ENCODE measurements at places on chromosomes 11 and 22. TPM values are rescaled to one million over a fixed set of nuclear protein-coding genes. Genes with fewer than 3 reads are reported as not detected.

DNA sequence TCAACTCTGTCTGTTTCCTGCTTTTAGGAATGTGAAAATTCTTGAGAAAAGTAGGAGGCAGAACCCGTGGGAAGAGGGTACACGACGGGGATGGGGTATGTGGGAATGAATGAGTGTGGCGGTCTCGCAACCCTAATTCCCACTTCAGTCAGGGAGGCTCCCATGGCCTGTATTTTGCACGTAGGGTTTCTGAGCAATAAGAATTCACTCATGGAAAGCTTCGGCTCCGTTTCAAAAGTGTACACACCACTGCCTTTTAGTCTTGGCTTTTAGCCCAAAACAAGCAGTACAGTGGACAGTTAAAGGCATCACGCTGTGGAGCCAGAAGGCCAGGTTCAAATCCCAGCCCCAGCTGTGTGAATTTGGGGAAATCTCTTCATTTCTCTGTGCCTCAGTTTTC lies 116.7 kb downstream of the MN1 start:
- no peak for DNase-seq

PLEKHB1 gene
- 7.3 TPM for total RNA-seq

UPK2 gene
- not detected for total RNA-seq

- no peak for DNase-seq
These were observed at the start of gene SOX6 for GRCh38 chr11:16356057-16356760. SOX6 (minus strand) TSS chr11:16356546; CDS start chr11:16341248, 15,298 bp downstream.

CDC42EP1 gene
- total RNA-seq: 104 TPM

- DNase-seq: no peak
These were observed 13.4 kb downstream of the NEAT1 start for GRCh38 chr11:65435981-65436411.

GRCh38 chr11:63883791-63884190 lies 33.2 kb downstream of the RCOR2 start:
- DNase-seq: no peak

DNA sequence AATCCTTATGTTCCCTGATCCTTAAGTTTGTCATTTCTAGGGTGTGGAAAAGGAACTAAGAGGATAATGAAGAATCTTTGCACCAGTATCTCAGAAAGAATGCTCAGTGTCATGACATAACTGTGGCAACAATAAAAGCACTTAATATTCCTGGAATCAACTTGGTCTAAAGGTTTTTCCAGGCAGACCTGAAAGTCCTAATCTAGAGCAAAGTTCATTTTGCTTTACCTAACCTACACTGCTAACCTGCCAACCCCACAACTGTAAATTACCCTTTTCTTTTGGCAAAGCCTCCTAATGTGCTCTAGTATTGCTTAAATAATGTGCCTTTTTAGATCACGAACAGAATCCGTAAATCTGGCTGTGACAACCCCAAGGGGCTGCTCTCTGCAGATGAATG lies 82.5 kb downstream of the AMBRA1 start:
- DNase-seq: no peak

DNA sequence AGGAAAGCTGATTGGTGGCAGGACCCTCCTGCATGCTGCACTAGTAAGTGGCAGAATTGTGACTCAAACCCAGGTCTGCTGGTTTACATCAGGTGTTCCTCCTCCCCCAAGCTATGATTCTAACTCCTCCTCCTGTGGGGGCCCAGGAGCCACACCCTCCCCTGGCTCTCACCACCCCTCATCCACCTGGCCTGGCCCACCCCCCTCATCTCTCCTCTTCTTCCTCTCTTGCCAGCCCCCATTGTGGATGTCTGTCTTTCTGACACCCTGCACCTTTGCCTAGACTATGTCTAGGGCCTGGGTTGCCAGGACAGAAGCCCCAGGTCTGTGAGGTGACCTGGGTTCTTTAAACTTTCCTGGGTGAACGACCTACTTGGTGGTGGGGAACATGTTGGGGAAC lies 59.9 kb downstream of the GRIK4 start:
- no peak for DNase-seq

BRMS1 gene
- total RNA-seq: 35.0 TPM

DNA sequence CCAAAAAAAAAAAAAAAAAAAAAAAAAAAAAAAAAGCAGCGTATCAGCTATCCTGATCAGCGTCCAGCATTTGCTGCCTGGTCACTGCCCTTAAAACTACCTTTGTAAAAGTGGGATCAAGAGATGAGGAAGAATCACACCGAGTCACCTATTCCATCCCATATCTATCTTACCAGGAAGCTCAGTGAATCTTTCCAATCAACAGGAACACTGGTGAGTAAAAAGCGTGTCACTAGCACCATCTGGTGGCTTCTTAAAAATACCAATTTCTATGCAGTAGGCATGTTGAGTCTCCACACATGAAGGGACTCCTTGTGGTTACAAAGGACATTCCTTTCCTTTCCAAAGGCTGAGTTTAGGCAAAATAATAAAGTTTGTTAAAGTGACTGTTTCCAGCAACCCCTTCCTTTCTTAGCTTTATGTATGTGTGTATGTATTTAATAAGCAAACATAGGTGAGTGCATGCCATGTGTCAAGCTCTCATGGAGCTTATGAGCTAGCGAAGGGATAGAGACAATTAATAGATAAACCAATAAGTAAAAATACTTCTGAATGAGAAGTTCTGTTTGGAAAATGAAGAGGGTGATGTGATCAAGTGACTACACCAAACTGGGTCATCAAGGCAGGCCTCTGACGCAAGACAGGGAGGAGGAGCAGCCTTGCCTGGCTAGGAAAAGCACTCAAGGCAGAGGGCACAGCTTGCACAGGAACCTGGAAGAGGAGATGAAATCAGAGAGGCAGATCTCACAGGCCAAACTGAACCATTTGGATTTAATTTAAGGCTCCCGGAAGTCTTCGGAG lies 13.9 kb upstream of the TP53AIP1 start:
- DNase-seq: no peak

MAP6 gene
- total RNA-seq: 16.4 TPM

ALDH3B1 gene
- total RNA-seq: 17.6 TPM

RAB39A gene
- total RNA-seq: 1.2 TPM

GRCh38 chr11:119091178-119091577 lies 6.5 kb downstream of the HMBS start:
- DNase-seq: no peak

DNA sequence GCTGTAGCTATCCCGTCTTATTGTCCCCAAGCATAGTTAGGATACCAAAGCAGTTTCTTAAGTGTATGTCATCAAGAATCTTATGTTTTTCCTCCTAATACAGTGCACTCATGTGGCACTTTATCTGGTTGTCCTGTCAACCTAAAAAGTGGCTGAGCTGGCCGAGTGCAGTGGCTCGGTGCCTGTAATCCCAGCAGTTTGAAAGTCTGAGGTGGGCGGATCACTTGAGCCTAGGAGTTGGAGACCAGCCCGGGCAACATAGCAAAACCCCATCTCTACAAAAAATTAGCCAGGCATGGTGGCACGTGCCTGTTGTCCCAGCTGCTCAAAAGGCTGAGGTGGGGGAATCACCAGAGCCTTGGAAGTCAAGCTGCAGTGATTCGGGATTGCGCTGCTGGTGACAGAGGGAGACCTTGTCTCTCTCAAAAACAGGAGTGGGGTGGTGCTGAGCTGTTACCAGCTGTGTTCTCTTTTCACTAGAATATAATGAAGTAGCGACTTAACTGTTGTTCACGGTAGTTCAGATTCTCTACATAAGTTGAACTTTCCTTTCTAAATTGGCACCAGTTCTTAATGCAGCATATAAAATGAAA lies 48.1 kb downstream of the EP300 start:
- no peak for DNase-seq

DNA sequence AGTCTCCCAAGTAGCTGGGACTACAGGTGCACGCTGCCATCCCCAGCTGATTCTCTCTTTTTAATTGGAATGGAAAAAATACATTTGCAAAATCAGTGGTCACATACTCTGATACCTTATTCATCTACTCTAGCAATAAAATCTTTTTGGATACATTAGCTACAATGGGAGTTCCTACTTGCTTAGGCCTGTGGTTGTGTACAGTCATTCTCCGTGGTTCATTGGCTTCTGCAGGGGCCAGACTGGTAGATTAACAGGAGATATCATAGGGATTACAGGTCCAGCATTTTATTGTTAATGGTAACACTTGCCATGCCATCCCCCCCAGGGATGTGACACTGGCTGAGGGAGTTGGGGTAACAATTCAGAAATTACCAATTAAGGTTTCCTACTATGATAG lies 140.0 kb downstream of the ADAMTS15 start:
- DNase-seq: no peak

Measured in thoracic aorta (tissue), 2 donors.